ENCODE measurements at places on chromosomes 7 and 10.
A peak's percentile ranks its signal among the peaks of the same experiment; 100 is the strongest.

DNA sequence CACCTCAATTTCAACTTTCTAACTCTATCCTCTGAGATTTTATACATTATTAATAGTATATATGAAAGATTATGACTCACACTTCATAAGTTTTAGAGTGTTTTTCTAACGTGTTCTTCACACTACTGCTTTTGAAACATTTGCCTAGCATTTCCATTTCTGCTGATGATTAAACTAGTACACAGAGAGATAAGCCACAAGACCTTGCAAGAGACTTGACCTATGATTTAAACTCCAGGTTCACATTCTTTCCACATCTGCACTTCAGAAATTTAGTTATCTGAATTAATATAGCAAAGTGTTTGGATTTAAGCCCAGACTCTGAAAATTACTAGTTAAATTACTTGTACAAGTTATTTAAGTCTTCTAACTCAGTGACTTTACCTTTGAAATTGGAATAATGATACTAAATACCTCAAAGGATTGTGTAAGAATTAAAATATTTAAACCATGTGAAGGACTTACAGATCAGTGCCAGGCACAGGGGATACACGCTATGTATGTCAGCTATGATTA, 66.6 kb downstream of the PCLO start:
- DNase-seq = no peak

- DNase-seq = no peak
Observed at GRCh38 chr10:625333-625696, 64.2 kb downstream of the DIP2C start.

GRCh38 chr7:151738925-151739324, 138.0 kb downstream of the PRKAG2 start:
- no peak for DNase-seq

GRCh38 chr7:27515933-27516332, 146.8 kb downstream of the HIBADH start:
- peak; percentile 3 for DNase-seq

DNA sequence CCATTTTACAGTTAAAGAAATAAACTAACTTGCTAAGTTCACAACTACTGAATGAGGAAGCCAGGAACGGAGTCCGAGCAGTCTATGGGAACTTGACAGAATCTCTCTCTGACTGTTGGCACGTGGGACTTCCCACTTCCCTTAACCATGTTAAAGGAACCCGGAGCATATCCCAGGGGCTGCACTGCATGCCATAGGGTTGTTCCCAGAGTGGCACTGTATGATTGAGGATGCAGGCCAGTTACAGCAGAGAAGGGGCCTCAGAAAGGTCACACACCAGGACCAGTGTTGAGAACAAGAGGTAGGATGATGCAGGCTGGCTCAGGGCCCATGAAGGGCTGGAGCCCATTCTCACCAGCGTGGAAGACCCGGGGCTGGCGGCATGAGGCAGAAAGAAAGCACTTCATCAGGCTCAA, 201.8 kb downstream of the NSUN6 start:
- DNase-seq = no peak

DNA sequence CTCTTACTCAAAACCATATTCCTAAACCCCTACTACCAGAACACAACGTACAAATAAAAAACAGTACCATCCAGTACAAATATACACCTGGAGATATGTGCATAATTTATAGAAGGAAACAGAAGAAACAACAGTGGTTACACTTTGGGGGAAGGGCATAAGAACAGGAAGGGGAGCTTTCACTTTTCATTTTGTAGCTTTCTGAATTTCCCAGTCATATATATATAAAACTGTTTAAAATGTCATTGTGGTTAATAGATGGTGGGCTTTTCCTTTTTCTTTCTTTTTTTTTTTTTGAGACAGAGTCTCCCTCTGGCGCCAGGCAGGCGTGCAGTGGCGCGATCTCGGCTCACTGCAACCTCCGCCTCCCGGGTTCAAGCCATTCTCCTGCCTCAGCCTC, 47.2 kb downstream of the MALSU1 start:
- DNase-seq = no peak

GRCh38 chr7:24659505-24659904, 86.3 kb downstream of the PALS2 start:
- no peak for DNase-seq

- DNase-seq = no peak
Observed at GRCh38 chr10:107649249-107649648, 484.7 kb upstream of the SORCS1 start.

DNA sequence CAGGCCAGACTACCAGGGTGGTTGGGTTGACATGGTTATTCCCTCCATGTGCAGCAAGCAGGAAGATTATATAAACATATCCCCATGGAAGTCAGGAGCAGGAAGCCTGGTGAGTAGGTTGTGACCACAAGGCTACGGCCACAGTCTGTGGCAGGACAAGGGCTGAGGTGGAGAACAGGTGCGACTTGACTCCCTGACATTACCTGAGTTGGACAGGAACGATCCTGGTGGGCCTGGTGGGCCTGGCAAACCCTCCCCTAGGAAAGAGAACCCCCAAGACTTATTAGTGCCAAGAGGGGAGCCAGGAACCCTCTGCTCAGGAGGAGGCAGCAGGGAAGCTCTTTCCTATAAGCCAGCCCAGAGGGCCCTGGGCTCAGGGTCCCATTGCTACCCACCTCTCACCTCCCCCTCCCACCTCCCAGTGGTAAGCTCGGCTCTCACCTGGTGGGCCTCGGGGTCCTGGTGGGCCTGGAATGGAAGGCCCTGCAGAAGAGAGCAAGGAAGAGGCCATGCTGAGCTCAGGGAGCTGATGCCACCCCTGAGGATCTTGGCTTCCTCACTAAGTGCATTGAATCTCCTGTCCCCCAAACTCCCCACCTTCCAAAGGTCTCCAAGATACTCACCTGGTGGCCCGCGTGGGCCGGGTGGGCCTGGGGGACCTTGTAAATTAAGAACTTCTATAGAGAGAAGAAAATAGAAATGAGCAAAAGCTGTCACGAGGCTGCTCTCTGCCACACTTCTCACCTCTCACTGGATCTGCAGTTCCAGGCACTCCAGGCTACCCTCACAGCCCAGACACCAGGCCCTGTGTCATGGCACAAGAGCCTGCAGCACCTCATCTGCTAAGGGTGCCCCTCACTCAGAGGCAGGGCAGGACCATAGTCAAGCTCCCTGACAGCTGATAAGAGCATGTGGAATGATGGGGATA, 44.6 kb downstream of the COL17A1 start:
- DNase-seq = no peak

DNA sequence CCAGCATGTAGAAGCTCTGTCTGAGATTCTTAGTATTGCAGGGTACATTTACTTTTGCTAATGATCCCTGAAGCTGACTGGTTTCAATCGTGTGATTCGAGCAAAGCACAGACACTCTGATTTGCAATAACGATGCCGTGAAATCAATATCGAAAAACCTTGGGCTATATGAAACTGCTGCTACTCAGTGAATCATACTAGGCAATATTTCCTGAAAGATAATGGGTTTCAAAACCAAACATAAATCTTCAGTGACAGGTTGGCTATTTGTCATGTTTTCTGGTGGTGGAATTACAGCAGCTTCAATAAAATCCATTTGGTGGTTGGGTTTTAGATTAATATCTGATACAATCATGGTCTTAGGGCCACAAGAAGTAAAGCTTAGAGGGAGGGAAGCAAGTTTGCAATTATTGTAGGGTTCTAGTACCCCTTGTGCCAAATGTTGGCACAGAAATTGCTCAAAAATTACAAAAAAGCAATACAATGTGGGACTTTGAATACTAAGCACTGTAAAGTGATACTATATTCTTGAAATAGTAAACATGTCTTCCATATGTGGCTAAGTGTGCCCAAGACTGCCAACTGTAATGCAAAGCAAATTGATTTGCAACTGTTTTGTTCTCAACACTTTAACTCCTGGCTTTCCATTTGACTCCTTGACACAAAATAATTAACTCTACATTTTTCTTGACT, 112.4 kb upstream of the JAZF1 start:
- peak; percentile 37 for DNase-seq

DNA sequence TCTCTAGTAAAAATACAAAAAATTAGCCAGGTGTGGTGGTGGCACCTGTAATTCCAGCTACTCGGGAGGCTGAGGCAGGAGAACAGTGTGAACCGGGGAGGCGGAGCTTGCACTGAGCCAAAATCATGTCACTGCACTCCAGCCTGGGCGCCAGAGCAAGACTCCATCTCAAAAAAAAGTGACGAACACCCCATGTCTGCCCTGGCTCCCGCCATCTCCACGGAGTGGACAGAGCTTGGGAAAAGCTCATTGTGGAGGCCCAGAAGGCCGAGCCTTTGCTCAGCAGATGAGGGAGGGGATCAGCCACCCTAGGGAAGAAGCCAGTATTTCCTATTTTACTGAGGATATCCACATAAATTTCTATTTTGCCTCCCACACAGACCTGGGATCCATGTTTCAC, 136.8 kb downstream of the DIP2C start:
- no peak for DNase-seq

DNA sequence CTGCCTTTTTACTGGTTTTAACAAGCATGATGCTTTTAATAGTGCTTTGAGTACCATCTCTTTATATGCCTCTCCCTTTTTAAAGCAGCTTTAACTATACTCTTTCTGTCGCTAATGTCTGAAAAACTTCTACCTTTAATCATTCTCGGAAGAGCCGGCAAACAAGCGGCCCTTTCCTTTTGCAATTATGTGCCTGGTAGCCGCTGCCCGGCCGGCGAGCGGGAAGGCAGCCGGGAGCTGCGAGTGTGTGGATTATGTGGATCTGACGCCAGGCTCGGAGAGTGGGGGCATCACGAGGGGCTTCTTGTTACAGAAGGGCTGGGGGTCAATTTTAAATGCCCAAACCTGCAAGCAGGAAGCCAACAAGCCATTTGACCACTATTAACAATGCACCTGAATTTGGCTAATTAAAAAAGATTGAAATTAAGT, 120.9 kb downstream of the BUB3 start:
- no peak for DNase-seq

DNA sequence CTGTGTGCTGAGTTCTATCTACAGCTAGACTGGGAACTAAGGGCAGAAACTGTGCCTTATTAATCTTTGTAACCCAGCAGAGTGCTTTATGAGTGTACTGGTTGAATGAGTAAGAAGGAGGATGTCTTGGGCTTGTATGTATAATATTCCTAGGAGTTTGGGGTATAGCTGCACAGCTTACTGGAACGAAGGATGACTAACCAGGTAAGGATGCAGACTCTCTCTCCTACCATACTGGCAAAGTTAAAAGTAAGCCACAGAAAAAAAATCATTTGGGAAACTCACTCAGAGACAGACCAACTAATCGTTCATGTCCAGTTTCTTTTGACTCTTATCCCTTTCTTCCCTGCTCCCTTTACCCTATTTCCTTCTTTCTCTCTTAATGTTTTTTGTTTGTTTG, 1.4 kb upstream of the DHTKD1 start:
- peak; percentile 54 for DNase-seq

- DNase-seq = no peak
Observed at GRCh38 chr10:100479037-100479436, 16.2 kb downstream of the WNT8B start.

GRCh38 chr7:113561446-113561845, 357.4 kb downstream of the PPP1R3A start:
- DNase-seq = peak; percentile 35

DNA sequence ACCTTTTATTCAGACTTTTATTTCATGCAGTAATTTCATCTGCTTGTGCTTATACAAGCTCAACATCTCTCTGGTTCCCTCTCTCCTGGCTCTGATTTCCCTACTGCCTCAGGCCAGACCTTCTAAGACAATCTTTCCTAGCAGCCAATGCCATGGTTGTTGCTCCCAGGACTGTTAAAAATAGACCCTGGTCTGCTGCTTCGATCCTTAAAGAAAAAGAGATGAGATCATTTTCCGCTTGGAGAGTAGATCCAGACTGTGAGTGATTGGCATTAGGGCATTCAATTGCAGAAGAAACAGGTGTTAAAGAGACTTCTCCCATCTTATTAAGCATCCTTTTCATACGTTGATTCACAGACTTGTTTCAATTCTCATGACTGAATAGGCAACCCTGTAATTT, 68.4 kb upstream of the ITGB1 start:
- no peak for DNase-seq

GRCh38 chr7:4079956-4080355, 602.1 kb upstream of the FOXK1 start:
- DNase-seq = no peak

GRCh38 chr7:102236592-102237287, 49.9 kb upstream of the SH2B2 start:
- peak; percentile 67 for DNase-seq

DNA sequence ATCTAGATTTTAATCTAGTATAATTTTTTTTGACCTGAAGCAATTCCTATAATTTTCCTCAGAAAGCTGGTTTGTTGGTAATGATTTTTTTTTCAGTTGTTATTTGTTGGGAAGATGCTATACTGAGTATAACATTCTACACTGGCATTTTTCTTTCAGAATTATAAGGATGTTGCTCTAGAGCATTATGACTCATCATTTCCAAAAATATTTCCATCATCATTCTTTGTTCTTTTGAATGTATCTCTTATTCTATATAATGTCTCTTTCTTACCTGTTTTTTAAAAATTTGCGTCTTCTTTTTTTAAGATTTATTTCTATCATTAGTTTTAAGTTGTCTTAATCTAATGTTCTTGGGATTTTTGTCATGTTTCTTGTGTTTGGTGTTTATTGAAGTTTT, 356.5 kb upstream of the KCND2 start:
- DNase-seq = no peak

DNA sequence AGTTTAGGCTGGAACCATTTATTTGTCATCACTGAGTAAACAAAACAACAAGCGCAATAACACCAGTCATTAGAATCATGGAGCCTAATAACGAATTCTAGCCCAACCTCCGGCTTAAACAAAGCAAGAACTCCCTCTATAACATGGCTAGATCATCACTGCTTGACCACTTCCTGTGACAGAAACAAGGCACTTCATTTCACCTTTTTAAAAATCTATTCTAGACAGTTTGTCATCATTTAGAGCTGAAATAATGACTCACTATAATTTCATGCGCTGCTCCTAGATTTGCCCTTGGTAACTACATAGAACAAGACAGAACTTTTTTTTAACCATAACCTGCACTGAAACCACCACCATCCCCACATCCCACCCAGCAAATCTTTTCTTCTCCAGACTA, 81.3 kb downstream of the OSBPL3 start:
- DNase-seq = no peak

- peak; percentile 79 for DNase-seq
Observed at GRCh38 chr10:97731346-97732051, 5.4 kb upstream of the ZFYVE27 start.

- no peak for DNase-seq
Observed at GRCh38 chr7:149850007-149850594, 11.9 kb downstream of the ZNF862 start.

DNA sequence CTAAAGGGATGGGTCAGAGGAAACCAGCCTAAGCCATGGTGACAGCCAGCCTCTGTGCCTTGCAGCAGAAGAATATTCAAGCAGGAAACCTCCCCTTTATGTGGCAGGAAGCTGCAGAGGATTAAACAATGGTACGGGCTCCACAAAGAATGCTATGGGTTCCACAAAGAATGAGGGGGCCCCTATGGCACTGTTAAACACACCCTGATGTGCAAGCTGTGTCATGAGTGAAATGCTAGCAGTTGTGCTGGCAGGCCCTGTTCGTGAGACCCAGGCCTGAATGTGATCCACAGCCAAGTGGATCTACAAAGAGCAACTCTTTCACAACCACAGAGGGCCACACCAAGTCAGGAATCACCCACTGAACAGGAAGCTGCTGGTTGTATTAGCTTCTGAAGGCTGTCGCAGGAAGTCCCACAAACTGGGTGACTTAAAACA, 68.9 kb downstream of the MYOF start:
- DNase-seq = no peak

GRCh38 chr7:107614425-107614824, 34.4 kb downstream of the BCAP29 start:
- DNase-seq = peak; percentile 69

Data from fibroblast of skin of scalp (primary cell).